Spleen (tissue), 13 donors: ENCODE measurements at places on chromosomes 12 and 14. TPM values are rescaled to one million over a fixed set of nuclear protein-coding genes. Genes with fewer than 3 reads are reported as not detected.
A peak's percentile ranks its signal among the peaks of the same experiment; 100 is the strongest.

- H3K36me3 ChIP-seq, result no peaks in the 10 kb centered on the region
- H3K4me1 ChIP-seq, result no peaks in the 10 kb centered on the region
- no peak overlapping the region for H3K4me3 ChIP-seq
- no peak overlapping the region for H3K27ac ChIP-seq
- DNase-seq, result no peak
These were observed 10.1 kb upstream of the TWF1 start for GRCh38 chr12:43816168-43816567.

- no peak overlapping the region for H3K4me3 ChIP-seq
- no peaks in the 10 kb centered on the region for H3K27me3 ChIP-seq
- H3K27ac ChIP-seq, result no peak overlapping the region
- no peaks in the 10 kb centered on the region for H3K36me3 ChIP-seq
- no peak for DNase-seq
These were observed 13.0 kb upstream of the MFAP5 start for GRCh38 chr12:8675591-8676036.

- H3K36me3 ChIP-seq, result no peaks in the 10 kb centered on the region
- H3K4me3 ChIP-seq, result no peak overlapping the region
- no peaks in the 10 kb centered on the region for H3K4me1 ChIP-seq
- H3K27ac ChIP-seq, result no peak overlapping the region
- no peaks in the 10 kb centered on the region for H3K27me3 ChIP-seq
- no peak for DNase-seq
These were observed 52.7 kb downstream of the KRT80 start for GRCh38 chr12:52139147-52139546.

- no peak for DNase-seq
- H3K27ac ChIP-seq, result peak overlapping the region; percentile 59
- no peaks in the 10 kb centered on the region for H3K27me3 ChIP-seq
- H3K4me3 ChIP-seq, result no peak overlapping the region
- H3K4me1 ChIP-seq, result peaks cover 10% of the 10 kb centered on the region
These were observed 9.7 kb downstream of the TNS2 start for GRCh38 chr12:53059434-53060063.

DNA sequence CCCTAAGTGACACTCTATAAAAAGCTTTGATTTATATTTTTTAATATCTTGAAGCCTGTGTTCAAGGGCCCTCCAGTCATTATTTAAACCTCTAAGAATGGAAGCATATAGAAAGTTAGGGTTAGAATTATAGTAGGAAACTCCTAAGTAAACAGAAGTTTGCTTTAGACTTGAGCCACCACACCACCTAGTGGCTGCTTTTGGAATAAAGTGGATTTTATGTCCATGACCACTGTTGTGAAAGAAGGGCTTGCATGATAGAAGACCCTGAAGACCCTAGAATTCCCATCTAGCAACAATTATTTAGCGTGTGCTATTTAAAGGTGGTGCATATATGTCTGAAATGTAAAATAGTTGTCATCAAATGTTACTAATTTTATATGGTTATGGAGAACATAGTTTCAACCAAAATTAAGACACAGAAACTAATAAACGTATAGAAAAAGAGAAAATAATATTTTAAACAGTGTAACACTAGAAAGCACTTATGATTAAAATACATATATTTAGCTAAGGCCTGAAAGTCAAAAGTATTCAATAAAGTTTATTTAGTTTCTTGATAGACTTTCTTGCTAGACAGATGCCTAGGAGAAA is 21.3 kb downstream of the LRRIQ1 start:
- no peaks in the 10 kb centered on the region for H3K27me3 ChIP-seq
- DNase-seq, result no peak
- no peak overlapping the region for H3K4me3 ChIP-seq
- no peaks in the 10 kb centered on the region for H3K36me3 ChIP-seq
- no peaks in the 10 kb centered on the region for H3K4me1 ChIP-seq
- no peak overlapping the region for H3K27ac ChIP-seq

DNA sequence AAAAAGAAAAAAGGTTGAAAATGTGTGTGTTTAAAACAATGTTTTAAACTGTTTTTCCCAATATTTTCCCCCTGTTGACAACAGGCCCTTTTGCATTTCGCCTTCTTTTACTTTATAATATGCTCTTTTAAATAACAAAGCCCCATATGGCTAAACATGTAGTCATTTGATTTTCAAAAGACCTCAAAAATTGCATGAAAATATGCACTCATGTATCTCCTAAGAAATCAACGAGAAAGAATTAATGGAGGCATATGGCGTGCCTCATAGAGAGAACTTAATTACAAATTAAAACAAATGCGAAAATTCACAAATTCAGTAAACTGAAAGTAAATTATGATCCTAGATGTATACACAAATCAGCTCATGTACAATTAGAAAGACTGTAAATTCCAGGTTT is 202.6 kb upstream of the FOXN3 start:
- H3K36me3 ChIP-seq, result no peaks in the 10 kb centered on the region
- H3K4me1 ChIP-seq, result peaks cover 68% of the 10 kb centered on the region
- no peak for DNase-seq

DNA sequence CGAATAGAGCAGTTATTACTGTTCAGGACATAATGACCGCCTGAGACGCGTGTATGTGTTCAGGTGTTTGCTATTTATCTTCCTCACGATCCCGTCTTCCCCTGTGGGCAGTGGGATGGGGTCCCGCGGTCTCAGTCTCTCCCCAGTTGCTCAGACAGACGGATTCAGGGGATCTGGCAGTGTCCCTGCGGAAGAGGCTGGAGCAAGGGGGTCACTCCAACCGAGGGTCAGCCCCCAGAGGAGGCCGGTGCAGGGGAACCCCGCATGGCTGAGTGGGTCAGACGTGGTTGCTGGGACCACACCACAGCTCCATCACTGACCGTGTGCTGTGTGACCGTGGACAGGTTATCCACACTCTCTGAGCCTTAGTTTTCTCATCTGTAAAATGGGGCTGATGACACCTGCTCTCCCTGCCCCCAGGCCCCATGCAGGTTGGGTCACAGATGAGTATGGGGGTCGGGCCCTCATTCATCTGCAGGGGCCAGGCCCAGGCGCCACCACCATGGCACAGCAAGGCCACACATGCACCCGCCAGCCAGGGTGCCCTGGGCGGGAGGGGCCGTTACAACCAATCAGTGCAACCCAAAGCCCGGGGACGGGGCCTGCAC is 5.2 kb downstream of the MMP17 start:
- H3K27ac ChIP-seq, result no peak overlapping the region
- H3K36me3 ChIP-seq, result no peaks in the 10 kb centered on the region
- DNase-seq, result no peak
- peaks cover 38% of the 10 kb centered on the region for H3K4me1 ChIP-seq
- H3K4me3 ChIP-seq, result no peak overlapping the region
- no peaks in the 10 kb centered on the region for H3K27me3 ChIP-seq

GRCh38 chr14:105439710-105440553 is 20.3 kb downstream of the MTA1 start:
- no peak for DNase-seq
- H3K4me3 ChIP-seq, result no peak overlapping the region
- H3K27me3 ChIP-seq, result no peaks in the 10 kb centered on the region
- H3K4me1 ChIP-seq, result no peaks in the 10 kb centered on the region
- H3K27ac ChIP-seq, result no peak overlapping the region

- no peaks in the 10 kb centered on the region for H3K4me1 ChIP-seq
- H3K4me3 ChIP-seq, result no peak overlapping the region
- DNase-seq, result no peak
- H3K27ac ChIP-seq, result no peak overlapping the region
- H3K27me3 ChIP-seq, result no peaks in the 10 kb centered on the region
These were observed 888.6 kb upstream of the SEL1L start for GRCh38 chr14:82422230-82422629.

- peak within 1 kb of the TSS; percentile 94 for H3K27ac ChIP-seq
- H3K4me3 ChIP-seq, result peak within 1 kb of the TSS; percentile 66
- no peaks in the 10 kb centered on the region for H3K27me3 ChIP-seq
- peaks cover 36% of the 10 kb centered on the region for H3K4me1 ChIP-seq
These were observed at the start of gene TNFRSF1A for GRCh38 chr12:6341417-6342139. Gene TNFRSF1A, minus strand, starts transcription at chr12:6342076. Its CDS starts 262 bp downstream, at chr12:6341814.

DNA sequence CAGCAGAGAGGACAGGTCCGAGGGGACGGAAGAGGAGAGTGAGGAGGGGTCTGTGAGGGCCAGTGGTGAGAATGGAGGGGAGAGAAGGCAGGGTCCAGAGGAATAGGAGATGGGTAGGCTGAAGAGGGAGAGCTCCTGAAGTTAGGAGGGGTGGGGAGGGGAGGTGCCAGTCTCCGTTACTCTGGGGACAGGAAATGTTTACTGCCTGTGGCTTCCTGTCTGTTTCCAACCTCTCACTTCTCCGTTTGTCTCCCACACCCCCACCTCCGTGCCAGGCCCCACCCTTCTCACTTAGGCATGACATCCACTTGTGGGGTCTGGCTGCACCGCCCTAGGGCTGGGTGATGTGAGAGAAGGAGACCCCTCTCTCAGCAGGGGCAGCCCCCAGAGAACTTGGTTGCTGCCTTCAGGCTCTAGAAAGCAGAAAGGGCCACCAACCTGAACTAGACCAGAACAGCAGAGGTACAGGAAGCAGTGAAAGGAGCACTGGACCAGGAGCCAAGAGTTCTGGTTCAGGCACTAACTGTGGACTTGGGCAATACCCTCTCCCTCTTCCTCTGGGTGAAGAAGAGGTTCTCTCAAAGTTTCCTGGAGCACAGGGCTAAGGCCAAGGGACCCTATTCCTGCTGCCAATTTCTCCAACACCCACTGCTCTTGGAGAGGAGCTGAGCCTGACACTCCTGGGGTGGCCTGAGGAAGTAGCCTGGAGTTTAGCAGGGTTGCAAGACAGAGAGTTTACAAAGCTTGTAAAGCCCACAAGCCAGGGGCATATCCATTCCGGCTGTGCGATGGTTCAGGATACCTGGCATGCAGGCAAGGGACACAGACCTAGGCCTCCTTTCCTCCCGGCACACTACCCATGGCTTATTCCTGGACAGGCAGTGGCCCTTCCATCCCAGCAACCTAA is 5.5 kb downstream of the ITGA5 start:
- H3K27me3 ChIP-seq, result no peaks in the 10 kb centered on the region
- peak overlapping the region; percentile 89 for H3K27ac ChIP-seq
- peak; percentile 93 for DNase-seq
- peaks cover 7% of the 10 kb centered on the region for H3K36me3 ChIP-seq
- H3K4me3 ChIP-seq, result peak overlapping the region; percentile 51

DNA sequence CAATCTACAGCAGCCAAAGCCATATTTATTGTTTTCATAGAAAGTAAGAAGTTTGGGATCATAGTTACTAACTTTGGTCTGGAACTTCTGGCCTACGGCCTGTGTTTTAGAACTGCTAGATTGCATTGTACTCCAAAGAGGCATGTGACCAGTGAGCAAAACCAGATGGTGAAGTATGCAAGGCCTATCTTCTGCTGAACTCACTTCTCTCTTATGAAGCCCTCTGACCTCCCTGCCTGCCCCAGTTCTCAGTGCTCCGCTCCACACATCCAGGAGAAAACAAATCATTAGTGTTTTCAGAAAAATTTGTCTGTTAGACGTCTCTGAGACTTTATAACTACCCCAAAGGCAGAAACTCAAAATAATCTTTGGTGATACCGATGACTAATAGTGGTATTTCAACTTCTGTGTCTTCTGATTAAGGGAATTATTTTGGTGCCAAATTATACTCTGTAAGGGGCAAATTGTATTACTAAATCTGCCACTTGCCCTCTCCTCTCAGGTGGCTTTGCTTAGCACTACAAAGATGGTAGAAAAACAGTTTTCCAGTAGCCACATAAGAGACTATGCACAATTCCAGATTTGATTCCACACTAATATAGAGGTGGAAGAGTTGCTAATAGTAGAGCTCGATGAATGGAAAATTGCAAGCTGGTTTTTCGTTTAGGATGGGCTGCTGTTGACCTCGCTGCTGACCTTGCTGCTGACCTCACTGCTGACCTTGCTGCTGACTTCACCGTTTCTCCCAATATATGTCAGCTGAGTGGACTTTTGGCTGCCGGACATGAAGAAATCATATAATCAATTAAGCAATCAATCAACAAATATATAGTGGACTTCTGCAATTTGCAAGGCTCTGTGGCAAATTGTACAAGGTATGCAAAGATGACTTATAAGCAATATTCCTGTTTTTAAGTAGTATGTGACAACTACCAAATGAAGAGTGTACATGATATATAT is 147.5 kb downstream of the KITLG start:
- no peaks in the 10 kb centered on the region for H3K27me3 ChIP-seq
- no peaks in the 10 kb centered on the region for H3K36me3 ChIP-seq
- DNase-seq, result no peak
- no peak overlapping the region for H3K27ac ChIP-seq

DNA sequence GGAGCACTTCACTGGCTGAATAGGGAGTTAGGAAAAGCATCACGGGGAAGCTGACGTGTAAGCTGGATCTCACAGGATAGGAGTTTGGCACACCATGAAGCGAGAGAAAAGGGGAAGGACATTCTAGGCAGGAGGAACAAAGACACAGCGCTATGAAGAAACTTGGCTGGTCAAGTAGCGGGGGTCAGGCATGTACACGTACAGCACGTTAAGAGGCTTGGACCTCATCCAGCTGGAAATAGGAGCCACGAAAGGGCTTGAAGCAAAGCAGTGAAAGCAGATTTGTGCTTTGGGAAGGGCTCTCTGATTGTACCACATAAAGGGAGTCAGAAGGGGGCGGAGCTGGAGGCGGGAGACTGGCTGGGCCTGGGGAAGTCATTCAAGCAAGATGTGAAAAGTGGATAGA is 19.6 kb upstream of the GALNT8 start:
- no peak for DNase-seq
- no peak overlapping the region for H3K4me3 ChIP-seq
- H3K4me1 ChIP-seq, result no peaks in the 10 kb centered on the region
- no peaks in the 10 kb centered on the region for H3K27me3 ChIP-seq
- peaks cover 12% of the 10 kb centered on the region for H3K36me3 ChIP-seq

GRCh38 chr12:47892819-47893218 is 12.0 kb downstream of the VDR start:
- no peak overlapping the region for H3K27ac ChIP-seq
- peaks cover 16% of the 10 kb centered on the region for H3K4me1 ChIP-seq
- H3K4me3 ChIP-seq, result no peak overlapping the region
- no peaks in the 10 kb centered on the region for H3K36me3 ChIP-seq
- DNase-seq, result no peak

DNA sequence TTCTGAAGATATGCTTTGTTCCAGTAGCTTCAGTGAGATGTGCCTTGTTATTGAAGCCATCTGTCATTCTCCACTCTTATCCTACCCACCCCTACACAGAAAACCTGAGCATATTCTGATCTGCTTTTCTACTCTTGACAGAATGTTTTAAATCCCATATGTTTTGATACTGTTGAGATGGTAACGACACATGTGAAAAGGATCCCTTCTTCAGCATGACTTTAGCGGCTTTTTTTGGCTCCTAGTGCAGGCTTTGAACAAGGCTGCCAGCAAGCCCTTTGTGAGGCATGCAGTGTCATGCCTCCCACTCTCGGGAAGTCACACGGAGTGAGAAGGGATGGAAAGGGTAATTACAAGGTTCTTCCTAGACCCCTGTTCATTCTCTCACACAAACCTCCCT is 228.8 kb upstream of the RGS6 start:
- DNase-seq, result no peak
- peaks cover 11% of the 10 kb centered on the region for H3K36me3 ChIP-seq
- H3K4me1 ChIP-seq, result peaks cover 17% of the 10 kb centered on the region
- H3K4me3 ChIP-seq, result no peak overlapping the region
- no peaks in the 10 kb centered on the region for H3K27me3 ChIP-seq

LRRC74A gene
- not detected for total RNA-seq

FGF23 gene
- not detected for total RNA-seq

LRIG3 gene
- total RNA-seq, result 23.7 TPM

PIANP gene
- not detected for total RNA-seq

TAS2R20 gene
- total RNA-seq, result 4.2 TPM

ARMH4 gene
- total RNA-seq, result 1.7 TPM
